Suppressor macrophage (primary cell): ENCODE measurements at places on chromosomes 7 and 10.

GRCh38 chr10:5971315-5971832, 6.0 kb downstream of the IL15RA start:
- DNase-seq: peak; percentile 66

DNA sequence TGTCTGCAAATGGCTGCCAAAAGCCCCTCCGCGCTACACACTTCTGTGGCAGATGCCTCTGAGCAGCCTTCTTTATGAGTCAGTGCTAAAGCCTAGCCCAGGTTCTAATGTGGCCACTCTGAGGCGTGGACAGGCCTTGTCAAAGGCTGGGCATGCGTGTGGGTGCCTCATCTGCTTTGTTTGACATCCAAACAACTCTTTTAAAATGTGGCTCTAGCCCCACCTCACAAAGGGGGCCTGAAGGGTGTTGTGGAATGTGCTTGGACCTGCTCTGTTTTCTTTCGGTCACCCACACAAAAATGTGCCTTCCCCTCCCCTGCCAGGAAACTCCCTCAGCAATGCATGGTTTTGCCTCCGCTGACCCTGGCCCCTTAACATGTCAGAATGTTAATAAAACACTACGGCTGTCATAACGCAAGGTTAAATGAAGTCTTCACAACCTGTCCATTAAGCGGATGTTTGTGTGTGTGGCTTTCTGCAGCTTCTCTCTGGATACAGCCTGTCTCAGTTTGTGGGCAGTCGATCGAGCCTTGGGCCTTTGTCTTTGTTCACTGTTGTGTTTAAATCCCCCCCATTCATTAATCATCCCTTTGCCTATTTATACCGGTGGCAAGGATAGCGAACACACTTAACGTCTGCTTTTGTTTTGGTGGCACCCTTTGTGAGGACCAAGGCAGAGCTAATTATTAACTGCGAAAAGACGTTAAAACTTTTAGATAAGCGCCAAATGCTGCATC, 718.9 kb downstream of the LRMDA start:
- DNase-seq: no peak

GRCh38 chr10:79248341-79249185, 98.7 kb upstream of the PPIF start:
- peak; percentile 93 for DNase-seq

- no peak for DNase-seq
These were observed 92.5 kb upstream of the IKZF1 start for GRCh38 chr7:50212016-50212325.

- DNase-seq: no peak
These were observed 98.2 kb downstream of the PRPF18 start for GRCh38 chr10:13684806-13685482.

DNA sequence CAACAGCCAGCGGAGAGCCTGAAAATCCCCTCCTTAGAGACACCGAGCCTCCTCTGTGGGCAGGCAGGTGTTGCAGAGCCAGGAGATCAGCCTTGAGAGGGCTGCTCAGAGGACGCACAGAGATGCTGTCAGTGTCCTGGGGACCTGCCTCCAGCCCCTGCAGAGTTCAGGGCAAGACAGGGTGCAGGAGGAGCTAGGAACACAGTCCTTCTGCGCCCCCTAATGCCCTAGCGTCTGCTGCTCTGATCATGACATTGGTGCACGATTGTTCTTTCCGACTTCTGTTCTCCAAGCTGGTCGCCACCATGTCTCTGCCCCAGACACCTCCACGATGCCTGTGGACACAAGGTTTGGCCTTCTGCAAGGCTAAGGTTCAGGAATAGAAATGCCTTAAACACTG, 613.7 kb upstream of the MKI67 start:
- no peak for DNase-seq

DNA sequence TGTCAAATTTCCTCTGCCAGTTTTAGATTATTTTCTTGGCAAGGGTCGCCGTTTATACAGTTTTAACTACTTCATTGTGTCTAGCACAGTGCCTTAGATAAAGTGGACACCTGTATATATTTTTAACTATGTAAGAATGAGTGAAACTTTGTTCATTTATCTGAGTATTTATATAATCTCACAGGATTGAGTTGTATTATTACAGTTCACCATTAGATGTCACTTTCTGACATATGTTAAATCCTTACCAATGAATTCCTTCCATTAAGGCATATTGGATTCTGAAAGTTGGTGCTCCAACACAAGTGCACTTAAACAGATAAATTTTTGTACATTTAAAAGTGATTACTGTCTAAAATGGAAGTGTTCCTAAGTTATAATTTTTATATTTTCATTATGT, 43.0 kb downstream of the ZMYND11 start:
- DNase-seq: no peak

GRCh38 chr7:158445421-158446175, 142.0 kb downstream of the PTPRN2 start:
- DNase-seq: no peak

DNA sequence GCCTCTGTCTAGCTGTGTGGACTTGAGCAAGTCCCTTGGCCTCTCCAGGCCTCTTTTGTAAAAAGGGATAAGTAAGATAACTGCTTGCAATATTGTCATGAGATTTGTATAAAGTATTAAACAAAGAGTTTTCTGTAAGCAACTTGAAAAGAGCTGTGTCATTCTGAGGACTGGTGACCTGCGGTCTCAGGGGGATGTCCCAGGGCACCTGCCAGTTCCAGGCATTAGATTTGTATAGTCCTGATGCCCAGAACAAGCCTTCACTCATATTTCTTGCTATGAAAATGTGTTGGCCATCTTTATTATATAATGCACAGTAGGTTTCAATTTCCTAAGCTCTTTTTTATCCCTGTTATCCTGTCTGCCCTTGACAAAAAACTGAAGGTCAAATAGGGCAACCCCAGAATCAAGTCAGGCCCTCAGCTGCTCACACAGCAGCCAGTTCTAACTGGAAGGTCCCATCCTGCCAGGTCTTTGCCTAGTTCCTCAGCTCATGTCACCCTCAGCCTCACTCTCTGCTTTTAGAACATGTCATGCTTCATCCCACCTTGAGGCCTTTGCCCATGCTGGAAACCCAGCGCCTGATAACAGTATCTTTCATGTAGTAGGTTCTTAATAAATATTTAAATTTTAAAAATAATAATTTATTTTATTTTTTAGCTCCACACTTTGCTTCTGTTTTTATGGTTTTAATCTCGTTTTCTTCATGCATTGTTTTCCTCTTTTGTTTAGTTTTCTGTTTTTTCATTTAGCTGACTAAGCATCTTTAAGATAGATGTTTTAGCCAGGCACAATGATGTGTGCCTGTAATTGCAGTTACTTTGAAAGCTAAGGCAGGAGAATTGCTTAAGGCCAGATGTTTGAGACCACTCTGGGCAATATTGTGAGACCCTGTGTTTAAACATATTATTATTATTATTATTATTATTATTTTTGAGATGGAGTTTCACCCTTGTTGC, 87.5 kb upstream of the ZNF92 start:
- DNase-seq: no peak
